Fibroblast of pulmonary artery (primary cell): ENCODE measurements at places on chromosomes 6 and 20.
A peak's percentile ranks its signal among the peaks of the same experiment; 100 is the strongest.

DNA sequence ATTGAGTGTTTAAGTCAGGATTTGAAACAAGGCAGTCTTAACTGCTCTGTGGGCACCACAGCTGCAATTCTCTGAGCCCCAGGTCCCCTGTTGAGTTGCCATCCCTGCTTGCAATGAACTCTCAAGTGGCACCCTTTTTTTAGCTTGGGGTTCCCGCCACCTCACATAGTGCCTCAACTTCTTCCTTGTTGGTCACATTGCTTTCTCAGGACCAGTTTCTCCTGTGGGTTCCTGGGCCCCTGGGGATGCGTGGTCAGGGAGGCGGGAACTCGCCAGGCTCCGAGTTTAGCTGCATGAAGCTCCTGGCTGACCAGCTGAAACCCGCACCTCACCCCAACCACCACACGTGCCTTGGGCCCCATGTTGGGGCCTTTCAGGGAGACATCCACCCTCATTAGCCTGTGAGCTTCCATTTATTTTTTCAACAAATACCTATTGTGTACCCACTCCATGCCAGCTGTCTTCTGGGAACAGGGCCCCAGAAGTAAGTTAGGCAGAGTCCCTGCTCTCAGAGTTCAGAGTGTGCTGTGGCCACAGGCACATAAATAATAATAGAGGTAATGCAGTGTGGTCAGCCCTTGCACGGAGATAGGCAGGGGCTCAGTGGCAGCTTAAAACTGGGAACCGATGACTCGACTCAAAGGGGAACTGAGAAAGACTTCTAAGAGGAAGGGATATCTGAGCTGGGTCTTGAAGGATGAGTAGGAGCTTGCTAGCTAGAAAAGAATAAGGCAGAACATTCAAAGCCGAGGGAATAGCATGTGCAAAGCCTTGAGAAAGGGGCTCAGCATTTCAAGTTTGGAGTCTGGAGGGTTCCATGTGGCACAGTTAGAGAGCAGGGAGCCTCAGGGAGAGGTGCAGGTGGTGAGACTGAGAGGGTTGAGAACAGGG lies 33.9 kb upstream of the FAM83D start:
- DNase-seq: no peak

- peak; percentile 98 for DNase-seq
These were observed 42.3 kb downstream of the HIVEP2 start for GRCh38 chr6:142902636-142903053.

- DNase-seq: no peak
These were observed 70.3 kb downstream of the SRC start for GRCh38 chr20:37416100-37416847.

- peak; percentile 53 for DNase-seq
These were observed 128.0 kb downstream of the RIN2 start for GRCh38 chr20:19885939-19886660.

GRCh38 chr6:145213614-145214013 lies 521.7 kb downstream of the EPM2A start:
- DNase-seq: no peak

- DNase-seq: no peak
These were observed 136.5 kb upstream of the NUP153 start for GRCh38 chr6:17842934-17843821.

GRCh38 chr6:88208726-88209125 lies 42.6 kb upstream of the CNR1 start:
- no peak for DNase-seq

DNA sequence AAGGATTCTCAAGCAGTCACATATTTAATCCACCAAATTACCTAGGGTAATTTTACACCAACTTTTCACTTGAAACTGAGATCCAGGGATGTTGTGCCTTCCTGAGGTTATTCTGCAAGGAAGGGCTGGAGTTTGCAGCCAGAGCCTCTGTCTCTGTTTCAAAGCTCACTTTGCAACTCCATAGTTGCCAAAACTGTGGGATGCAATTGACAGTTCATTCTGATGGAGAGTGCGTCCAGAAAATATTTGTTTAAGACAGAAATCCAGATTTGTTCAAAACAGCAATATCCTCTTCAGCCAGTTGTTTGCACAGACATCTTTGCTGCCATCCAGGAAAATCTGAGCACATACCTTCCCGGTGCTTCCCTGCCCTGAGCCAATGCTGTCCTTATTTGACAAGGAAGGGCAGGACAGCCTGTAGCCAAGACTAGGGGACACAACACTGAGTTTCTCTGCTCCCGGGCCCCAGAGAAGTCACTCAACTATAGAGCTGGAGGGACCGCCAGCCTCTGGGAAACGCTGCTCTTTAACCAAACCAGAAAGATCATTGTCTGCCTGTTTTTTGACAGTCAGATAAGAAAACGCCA lies 297.4 kb downstream of the HIVEP2 start:
- DNase-seq: no peak

DNA sequence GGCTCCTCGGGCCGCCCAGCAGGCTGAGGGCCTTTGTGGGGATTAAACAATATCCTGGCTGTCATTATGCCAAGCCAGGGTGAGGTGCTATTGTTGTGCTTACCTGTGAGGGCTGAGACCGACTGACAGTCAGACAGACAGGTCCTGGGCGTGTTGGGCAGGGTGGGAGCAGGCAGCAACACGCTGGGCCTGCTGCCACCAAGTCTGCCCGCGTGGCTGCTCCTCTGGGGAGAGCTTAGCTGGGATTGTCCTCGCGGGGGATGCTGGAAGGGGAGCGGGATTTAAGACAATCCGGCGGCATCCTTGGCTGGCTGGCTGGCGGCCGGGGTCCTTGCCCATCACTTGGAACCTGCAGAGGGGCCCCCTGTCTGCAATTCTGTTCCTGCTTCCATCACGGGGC lies 20.0 kb downstream of the ITPR3 start:
- no peak for DNase-seq

DNA sequence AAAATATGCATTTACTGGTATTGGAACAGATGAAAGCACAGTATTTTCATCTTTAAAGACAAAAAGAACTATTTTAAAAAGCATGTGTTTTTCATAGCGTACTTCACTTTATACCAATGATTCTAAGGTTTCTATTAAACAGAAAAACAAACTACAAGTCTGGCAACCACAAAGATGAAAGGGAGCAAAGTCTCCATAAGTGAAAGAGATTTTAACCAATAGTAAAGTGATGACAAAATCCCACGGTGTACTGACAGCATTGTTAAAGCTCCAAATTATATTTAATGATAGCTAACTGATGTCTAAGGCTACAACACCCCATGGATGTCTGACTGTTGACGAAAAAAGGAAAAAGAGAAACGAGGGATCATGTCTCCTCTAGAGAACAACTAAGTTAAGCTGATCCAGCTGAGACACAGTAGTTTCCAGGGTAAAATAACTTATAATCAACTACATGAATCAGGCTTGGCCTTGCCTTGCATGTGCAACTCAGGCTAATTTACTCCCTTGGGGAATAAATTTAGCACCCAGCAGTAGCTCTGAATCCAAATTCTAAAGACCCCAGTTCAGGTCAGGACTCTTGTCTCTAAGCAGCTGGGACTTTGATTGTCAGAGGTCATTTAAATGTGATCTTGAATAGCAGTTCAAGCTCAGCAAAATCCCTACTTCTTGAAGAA lies 56.0 kb upstream of the TAB2 start:
- DNase-seq: no peak

DNA sequence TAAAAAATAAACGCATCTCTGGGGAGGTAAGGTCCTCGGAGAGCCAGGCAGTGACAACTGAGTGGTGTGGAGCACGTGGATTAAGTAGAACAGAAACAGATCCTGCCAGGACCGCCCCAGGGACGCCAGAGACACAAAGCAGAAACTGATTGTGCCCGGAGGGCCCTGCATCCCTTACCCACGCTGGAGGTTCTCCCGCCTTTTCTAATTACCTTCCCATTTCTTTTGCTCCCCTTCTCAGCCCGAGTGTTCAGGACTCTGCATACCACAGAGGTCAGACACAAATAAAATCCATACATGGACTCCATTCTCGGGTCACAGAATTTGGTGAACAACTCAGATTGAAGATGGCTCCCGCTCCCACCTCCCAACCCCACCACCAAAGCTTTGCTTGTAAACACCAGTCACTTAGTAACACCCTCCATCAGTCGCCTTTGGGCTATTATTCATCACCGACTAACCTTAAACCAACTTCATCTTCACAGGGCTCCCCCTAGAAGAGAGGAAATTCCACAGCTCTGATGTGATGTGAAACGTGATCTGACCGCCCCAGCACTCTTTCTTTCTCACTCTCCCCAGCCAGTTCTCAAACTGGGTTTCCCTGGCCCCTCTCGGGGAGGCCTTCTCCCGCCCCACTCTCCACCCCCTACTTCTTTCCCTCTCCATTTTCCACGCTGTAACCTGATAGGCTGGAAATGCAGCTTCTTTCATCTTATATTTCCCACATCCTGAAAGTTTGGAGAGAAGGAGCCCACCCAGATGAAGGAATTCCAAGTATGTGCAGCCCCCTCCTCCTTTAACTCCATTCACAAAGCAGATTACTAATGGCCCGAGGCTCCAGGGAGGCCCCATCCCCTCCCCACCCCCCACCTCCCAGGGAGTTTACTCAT lies 32.5 kb upstream of the PIM1 start:
- DNase-seq: peak; percentile 99

DNA sequence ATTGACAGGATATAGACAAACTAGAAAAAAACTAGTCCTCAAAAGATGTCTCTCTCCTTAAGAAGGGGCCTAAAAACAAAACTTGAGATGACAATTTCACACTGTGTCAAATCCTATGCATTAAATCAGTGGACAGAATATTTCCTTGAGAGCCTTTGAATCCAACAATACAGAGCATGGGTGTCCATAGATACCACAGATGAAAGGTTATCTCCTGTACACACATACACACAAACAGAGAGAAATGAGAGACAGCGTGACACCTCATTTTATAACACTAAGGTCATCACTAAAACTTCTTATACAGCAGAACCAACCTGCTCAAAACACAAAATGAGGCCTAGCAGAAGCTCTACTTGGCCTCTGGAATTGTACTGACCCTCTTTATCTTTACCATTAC lies 55.5 kb downstream of the MAP7 start:
- no peak for DNase-seq

DNA sequence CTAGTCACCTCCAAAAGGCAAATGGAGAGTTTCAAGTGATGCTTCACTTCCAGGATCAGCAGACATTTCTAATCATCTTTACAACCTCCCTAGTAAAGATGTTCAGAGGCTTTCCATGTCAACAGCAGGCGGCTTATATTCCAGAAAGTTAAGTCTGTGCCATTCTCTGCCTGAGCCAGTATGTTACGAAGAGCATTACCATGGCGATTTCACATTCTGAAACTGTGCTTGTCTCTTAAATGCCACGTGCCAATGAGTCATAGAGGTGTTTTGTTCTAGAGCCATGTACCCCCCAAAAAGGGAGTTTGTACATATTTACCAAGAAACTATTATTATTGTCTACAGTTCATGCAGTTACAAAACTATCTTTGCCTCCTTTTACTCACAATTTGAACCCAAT lies 319.5 kb downstream of the FOXA2 start:
- DNase-seq: no peak

- DNase-seq: no peak
These were observed 51.4 kb upstream of the BLCAP start for GRCh38 chr20:37579106-37579505.

- no peak for DNase-seq
These were observed 312.6 kb downstream of the C6orf118 start for GRCh38 chr6:164996838-164997237.

DNA sequence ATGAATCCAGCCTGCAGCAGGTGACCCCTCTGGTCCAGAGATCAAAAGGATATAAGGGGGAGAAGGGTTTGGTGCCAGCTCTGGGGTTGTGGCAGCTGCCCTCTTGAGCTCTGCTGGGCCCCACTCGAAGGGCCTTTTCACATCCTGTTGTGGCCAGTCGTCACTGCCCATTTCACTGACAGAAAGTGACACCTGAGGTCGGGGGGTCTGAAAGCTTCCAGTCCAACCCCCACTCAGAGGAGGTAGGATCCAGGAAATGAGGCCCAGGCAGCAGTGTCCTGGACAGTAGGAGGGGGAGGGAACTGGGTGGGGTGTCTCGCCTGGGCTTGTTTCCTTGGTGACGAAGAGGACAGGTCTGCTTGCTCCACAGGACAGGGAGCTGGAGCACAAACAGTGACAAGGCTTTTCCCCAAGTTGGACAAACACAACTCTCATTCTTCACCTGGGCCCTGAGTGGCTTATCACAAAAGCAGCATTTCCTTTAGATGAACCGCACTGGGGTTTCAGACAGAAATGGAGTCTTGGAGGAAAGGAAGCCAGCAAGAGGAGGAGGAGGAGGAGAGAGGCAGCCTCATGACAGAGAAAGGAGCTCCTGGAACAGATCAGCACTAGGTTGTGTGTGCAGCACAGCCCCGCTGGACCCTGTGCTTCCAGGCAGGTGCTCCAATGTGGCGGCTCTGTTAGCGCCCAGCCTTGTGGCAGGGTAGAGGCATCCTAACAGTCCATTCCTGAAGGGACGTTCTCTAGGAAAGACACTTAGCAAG lies 11.0 kb downstream of the FRS3 start:
- no peak for DNase-seq

GRCh38 chr6:165895421-165896165 lies 232.6 kb upstream of the PDE10A start:
- peak; percentile 42 for DNase-seq

GRCh38 chr6:6546318-6547109 lies 42.0 kb upstream of the LY86 start:
- peak; percentile 16 for DNase-seq

DNA sequence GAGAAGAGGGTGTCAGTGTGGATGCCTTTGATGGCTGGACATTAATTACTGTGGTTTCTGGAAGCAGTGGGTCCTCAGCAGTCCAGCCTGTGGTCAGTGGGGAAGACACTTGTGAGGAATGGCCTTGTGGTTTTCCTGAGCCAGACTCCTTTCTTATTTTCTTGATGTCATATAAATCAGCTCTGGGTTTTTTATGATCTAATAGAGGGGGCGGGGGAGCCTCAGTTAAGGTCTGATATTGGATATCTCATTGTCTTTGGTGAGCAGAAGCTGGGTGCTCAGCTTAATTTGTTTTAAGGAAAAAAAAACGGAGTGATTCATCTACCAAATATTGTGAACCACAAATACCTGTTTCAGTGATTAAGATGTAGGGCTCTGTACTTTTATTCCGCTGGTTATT lies 62.1 kb downstream of the OTOR start:
- no peak for DNase-seq

DNA sequence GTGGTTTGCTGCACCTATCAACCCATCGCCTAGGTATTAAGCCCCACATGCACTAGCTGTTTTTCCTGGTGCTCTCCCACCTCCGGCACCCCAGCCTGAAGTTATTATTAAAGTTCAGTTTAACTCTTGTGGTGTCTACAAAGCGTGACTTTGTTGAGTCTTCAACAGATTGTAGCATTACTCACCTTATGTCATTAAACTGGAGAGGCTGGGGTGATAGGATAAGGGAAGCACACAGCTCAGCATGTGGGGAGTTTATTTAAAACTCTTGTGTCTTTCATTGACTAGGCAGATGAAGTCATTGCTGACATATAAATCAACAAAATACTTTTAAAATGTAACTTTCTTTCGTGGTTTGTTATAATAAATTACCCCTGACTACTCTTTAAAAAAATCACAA lies 84.7 kb upstream of the GCM1 start:
- no peak for DNase-seq
